ENCODE measurements at places on chromosomes 11 and 22. TPM values are rescaled to one million over a fixed set of nuclear protein-coding genes. Genes with fewer than 3 reads are reported as not detected.

DNA sequence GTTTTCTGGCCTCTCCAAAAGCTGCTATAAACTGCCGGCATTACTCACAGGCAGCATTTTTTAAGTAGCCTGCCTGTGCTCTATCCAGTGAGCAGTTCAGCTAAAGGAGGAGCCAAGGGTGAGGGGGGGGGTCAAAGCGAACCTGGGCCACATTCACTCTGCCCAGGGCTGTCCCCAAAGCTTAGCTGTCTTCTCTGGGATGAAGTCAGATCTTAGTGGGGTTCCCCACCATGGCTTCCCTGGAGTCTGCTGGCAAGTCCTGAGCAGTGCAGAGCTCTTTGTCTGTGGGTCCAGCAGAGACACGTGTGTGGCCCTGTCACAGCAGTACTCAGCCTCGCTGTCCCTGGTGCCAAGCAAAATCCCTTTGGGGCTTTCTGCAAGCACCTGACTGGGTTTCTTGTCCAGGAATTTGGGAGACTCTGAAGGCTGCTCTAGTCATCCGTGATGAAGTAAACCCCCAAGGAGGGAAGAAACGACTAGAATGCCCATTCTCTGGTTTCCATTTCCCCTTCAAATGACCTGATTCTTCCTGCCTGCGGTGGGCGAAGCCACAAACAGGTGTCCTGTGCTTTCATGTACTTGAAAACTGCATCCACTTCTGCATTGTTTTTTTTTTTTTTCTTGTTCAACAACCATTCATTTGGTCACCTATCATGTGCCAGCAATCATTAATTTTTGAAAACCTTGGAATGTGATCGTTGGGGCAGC lies 2.6 kb downstream of the KCNJ5 start:
- DNase-seq = no peak

GRCh38 chr11:3099178-3099577 lies 42.0 kb upstream of the CARS1 start:
- DNase-seq = no peak

GRCh38 chr22:23401111-23401909 lies 178.8 kb downstream of the IGLL1 start:
- peak; percentile 8 for DNase-seq

Gene MTNR1B
- total RNA-seq = not detected

DNA sequence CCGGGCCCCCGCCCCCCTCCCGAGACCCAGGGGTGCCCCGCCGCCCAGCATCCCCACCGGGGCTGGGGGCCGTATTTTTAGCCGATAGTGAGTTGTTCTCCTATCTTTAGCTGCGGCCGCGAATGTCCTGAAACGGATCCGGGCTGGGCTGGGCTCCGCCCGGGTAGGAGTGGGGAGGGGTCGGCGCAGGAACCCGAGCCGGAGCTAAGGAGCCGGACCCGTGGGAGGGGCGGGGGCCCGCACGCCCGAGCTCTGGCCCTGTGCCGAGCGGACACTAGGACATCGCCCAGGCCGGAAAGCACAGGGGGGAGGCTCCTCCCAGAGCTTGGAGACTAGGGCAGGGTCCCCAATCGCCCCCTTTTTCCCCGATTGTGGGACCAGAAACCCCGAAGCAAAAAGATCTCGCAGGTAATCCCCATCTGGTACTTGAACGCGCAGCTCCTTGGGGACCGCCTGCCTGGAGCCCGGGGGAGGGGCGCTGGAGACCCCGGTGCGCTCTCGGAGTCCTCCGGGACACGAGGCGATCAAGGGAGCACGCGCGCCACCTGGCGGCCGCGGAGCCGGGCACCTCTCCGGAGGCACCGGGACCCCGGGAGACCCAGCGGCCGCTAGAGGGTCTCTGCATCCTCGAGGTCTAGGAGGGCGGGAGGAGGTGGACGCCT lies 669 bp downstream of the CDC42EP2 start:
- DNase-seq = peak; percentile 94
